ENCODE measurements at places on chromosomes 2 and 18.
A peak's percentile ranks its signal among the peaks of the same experiment; 100 is the strongest.

GRCh38 chr18:62857263-62857976 is 142.1 kb downstream of the PHLPP1 start:
- no peak for DNase-seq

DNA sequence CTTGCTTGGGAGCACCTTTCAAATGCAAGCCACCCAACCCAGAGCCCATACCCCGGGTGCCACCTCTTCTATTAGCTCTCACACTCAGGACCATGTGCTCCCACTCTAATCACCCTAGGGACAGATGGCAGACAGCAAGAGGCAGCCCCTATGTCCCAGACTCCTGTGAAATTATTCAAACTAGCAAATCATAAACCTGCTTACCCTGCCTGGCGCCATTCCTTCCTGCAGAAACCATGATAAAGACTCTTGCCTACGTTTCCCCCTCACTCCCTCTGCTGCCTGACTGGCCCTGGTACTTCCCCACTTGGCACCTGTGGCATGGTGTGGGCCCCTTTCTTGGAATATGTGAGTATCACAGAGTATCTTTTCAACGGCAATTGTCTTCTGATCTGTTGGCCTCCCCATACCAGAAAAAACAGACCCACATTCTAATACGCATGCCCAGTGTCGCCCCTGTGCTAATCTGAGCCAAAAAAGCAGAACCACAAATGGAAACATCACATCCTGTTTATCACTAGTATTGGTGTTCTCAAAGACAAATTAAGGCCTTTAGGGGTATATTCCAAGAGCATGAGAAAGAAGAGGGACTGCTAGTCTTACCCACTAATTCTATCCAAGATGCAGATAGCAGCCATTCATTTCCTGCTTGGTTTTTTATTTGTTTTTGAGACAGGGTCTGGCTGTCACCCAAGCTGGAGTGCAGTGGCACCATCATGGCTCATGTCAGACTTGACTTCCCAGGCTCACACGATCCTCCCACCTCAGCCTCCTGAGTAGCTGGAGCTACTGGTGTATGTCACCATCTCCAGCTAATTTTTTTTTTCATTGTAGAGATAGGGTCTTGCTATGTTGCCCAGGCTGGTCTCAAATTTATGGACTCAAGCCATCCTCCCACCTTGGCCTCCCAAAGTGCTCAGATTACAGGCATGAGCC is 44.1 kb upstream of the TTC39C start:
- DNase-seq = no peak

DNA sequence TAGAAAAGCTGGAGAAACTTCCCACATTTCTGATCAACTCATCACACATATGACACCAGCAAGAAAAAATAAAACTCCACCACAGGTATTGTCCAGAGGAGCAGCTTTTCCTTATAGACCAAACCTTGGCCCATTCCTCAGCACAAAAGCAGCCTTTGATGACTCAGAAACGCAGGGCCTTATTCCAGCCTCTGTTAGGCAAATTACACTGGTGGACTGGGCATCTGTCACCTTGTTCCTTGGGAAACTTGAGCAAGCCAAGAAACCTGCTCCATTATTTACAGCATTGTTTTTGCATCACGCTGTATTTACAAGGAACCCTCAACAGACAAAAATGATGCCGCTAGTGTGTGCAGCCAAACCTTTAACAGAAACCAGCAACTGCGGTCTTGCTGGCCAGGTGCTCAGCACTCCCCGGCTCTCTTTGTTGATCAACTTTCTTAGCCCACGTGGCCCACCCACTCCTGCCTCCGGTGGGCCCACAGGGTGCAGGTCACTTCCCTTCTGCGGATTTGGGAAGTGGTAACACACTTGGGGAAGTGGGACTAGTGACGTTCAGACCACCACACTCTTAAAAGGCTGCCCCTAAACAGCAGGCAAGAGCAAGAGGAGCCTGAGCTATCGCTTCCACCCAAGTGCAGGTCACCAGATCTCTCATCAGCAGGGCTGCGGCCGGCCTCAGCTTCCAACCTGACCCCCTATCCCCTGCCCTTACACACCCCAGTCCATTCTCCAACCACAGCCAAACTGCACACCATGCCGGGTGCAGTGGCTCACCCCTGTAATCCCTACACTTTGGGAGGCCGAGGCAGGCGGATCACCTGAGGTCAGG is 1.5 kb downstream of the AP1S3 start:
- peak; percentile 87 for DNase-seq

DNA sequence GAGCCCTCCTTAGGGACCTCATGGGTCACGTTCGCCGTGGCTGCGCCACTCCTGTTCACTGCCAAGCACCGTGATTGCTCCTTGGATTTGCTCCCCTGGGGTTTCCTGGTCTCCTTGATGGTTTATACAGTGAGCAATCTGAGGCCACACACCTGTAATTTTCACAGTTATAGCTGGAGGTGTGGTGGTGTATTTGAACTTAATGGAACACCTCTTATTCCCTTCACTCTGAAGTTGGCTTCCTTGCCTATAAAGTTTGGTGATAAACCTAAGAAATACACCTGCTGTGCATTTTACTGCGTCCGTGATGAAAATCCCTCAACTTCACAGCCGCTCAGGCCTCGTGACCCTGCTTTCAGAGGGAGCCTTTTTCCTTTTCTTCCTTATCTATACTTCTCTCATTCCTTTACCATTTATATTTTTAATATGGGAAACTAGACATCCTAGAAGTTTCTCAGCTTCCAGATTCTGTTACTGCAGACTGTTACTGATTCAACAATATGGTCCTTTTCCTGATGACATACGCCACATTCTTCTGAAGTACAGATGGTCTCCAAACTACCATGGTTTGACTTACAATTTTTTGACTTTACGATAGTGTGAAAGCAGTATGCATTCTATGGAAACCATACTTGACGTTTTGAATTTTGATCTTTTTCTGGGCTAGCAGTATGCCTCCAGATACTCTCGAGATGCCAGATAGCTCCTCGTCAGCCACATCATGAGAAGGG is 8.6 kb downstream of the ATG4B start:
- no peak for DNase-seq
